Stimulated activated naive CD8-positive, alpha-beta T cell treated with anti-CD3 and anti-CD28 coated beads, Interleukin-15, amount 100 ng/mL, for 72 hours (primary cell): ENCODE measurements at places on chromosomes 11 and 22.

DNA sequence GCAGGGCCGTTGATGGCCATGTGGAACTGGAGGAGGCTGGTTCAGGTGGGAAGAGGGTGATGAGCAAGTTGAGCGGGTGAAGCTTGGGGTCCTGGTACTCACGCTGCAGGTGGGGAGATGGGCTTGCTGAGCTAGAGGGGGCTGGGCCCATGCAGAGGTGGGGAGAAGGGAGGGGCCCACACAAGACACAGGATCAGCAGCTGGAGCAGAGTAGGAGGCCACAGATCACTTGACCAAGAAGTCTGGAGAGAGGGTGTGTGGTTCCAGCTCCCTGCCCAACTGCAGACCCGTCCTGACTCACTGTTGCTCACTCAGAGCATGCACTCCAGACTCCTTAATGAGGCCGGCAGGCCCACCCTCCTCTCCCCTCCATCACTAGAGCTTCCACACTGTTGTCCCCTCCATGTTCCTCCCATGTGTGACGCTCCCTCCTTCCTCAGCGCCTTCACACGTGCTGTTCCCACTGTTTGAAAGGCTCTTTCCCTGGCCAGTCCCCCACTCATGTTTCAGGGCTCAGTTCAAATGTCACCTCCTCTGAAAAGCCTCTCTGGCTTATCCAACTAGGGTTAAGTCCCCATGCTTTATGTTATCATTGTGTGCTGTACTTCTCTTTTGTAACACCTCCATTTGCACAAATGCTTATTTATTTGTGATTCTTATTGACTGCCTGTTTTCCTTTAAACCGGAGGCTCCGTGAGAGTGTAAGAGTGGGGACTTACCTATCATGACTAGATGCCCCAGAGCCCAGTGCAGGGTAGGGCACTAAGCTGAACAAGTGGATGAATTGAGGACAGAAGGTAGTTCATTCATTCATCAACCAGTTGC is 2.3 kb downstream of the CCDC86 start:
- DNase-seq = no peak

GRCh38 chr11:117535201-117535849 is 207.7 kb downstream of the CEP164 start:
- DNase-seq = no peak

DNA sequence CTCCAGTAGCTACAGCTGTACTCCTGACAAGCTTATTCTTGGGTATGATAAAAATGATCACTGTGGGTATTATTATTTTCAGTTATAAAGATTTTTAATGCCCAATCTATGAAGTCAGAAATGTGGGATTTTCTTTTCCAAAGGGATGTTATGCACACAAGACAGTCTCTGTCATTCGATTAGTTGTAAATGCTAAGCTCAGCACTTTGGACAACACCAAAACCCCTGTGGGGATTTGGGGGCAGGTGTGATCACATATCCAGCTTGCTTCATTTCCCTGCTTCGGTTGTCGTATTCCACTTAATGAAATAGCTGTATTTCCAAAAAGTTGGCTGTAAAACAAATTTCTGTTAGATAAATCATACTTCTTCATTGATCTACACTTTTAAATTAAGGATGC is 931.5 kb downstream of the NTM start:
- no peak for DNase-seq

DNA sequence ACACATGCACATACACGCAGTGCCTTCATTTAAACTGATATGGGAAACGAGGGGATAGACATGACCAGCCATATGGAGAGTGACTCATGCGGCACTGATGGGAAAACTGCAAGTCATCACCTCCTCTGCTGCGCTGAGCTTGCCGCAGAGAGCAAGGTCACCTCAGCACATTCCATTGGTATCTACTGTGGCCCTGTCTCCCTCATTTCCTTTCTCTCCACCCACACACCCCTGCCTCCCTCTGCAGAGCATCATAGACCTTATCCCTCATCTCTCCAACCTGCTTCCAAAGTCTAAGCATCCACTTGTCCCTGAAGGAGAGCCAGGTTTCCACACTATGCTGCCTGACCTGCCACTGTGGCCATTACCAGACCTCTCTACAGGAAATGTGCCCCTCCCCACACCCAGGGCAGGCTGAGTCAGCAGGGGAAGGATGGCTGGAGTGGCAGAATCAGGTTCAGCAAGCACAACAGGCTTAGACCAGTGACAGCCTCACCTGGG is 116.9 kb upstream of the SNX19 start:
- DNase-seq = no peak

- DNase-seq = no peak
Measured at GRCh38 chr11:58526721-58527120, 18.8 kb upstream of the OR5B21 start.

- no peak for DNase-seq
Measured at GRCh38 chr11:114063149-114063828, 3.8 kb downstream of the ZBTB16 start.

GRCh38 chr11:134071306-134071705 is 2.4 kb downstream of the JAM3 start:
- no peak for DNase-seq

GRCh38 chr11:94183886-94184264 is 55.2 kb downstream of the PANX1 start:
- DNase-seq = peak; percentile 17

DNA sequence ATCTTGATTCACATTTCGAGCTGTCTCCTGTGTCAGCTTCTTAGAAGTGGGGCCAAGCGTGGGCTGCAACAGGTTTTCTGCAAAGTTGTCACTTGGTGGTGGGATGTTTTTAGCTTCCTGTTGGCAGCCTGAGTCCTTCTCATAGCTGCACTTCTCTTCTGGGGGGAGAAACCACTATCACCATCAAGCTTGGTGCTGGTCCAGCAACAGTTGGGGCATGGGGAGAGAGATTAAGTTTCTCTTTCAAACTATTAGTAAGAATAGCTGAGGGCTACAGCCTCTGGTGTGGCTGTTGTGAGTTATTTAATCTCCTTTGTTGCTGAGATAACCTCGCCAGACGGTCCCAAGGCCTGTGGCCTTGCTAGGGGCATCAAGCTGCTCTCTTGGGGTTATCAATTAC is 123.3 kb upstream of the CRYBB3 start:
- DNase-seq = peak; percentile 73

DNA sequence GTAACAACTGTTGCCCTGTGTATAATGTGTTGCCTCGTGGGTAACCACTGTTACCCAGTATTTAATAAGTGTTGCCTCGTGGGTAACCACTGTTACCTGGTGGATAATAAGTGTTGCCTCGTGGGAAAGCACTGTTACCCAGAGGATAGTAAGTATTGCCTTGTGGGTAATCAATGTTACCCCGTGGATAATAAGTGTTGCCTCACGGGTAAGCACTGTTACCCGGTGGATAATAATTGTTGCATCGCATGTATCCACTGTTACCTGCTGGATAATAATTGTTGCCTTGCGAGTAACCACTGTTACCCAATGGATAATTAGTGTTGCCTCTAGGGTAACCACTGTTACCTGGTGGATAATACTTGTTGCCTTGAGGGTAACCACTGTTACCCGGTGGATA is 17.1 kb upstream of the NXPE4 start:
- DNase-seq = no peak

- DNase-seq = no peak
Measured at GRCh38 chr11:131370090-131370751, at the start of gene NTM. Gene NTM (plus strand): TSS chr11:131370615.

DNA sequence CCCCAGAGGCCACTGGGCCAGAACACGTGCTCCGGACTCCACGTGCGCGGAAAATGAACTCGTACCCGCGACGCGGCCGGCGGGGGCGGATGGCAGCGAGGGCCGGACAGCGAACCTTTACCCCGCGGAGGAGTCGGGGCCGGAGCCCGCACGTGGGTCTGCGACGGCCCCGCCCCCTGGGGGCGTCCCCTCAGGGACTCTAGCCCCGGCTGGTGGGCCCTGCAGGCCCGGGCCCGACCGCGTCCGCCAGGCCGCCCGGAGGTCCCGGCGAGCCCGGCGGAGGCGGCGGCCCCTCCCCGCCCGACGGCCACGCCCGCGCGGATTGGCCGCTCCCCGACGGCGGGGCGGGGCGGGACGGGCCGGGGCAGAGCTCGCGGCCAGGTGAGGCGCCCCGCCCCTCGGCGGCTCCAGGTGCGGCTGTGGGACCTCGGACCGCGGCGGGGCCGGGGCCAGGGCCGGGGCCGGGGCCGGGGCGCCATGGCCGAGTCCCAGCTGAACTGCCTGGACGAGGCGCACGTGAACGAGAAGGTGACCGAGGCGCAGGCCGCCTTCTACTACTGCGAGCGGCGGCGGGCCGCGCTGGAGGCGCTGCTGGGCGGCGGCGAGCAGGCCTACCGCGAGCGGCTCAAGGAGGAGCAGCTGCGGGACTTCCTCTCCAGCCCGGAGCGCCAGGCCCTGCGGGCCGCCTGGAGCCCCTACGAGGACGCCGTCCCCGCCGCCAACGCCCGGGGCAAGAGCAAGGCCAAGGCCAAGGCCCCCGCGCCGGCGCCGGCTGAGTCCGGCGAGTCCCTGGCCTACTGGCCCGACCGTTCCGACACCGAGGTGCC is at the start of gene FAM83F:
FAM83F (plus strand) TSS at position 389 of the 827 bp plus-strand sequence; CDS start at position 478, 89 bp downstream.
- peak; percentile 33 for DNase-seq

- DNase-seq = no peak
Measured at GRCh38 chr11:13227676-13228255, 49.8 kb upstream of the BMAL1 start.

GRCh38 chr11:22559416-22559815 is 66.2 kb downstream of the FANCF start:
- no peak for DNase-seq

- no peak for DNase-seq
Measured at GRCh38 chr11:129657866-129658525, 157.7 kb upstream of the TMEM45B start.

DNA sequence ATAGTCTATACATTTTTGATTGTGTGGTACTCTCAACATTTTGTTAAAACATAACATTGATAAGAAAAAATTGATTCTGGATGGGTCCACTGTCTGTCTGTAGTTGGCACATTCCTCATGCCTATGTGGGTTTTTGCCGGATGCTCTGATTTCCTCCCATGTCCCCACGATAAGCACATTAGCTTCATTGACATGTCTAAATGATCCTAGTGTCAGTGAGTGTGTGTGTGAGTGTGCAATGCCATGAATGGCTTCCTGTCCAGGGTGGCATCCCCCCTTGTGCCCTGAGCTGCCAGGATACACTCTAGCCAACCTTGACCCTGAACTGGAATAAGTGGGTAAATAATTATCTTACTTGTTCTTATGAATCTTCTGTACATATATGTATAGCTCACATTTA is 5.4 kb downstream of the SFI1 start:
- DNase-seq = no peak

GRCh38 chr11:4443232-4443891 is 5.7 kb upstream of the OR52K2 start:
- no peak for DNase-seq

DNA sequence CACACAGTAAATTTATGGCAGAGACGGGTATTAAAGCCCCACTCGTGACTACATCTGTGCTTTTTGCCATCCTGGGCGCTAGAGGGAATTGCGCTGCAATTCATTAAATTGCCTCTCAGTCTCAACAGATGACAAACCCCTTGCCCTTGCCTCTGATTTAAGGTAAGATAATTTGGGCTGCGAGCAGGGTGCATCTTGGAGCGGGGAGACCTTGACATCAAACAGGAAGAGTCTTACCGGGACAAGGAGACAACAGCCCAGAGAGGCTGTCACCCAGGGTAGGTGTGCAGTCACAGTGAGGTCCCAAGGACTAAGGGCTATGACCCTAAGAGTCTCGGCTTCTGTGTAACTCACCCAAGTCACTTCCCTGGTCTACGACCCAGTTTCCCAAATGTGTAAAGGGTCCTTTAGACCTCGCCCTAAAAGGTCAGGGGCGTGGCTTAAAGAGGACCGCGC is 449 bp upstream of the TOM1 start:
- no peak for DNase-seq

- DNase-seq = no peak
Measured at GRCh38 chr11:104136861-104137260, 27.1 kb downstream of the PDGFD start.

DNA sequence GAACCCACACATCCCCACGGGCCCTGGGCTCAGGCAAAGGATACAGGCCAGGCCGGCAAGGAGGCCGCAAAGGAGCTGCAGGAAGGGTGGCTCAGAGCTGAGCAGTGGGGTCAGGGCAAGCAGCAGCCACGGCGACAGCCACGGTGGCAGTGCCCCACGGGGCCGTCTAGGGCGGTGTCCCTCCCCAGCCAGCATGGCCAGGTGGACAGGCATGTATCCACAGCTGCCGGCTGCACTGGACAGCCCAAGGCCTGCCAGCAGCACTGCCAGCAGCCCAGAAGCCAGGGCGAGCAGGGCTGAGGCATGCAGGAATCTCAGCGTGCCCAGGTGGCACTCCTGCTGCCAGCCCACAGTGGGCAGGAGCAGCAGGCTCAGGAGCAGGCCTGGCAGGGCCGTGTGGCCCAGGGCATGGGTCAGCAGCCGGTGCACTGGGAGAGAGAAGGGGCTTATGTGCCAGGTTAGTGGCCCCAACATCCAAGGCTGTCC is 3.9 kb downstream of the RHBDD3 start:
- DNase-seq = no peak

DNA sequence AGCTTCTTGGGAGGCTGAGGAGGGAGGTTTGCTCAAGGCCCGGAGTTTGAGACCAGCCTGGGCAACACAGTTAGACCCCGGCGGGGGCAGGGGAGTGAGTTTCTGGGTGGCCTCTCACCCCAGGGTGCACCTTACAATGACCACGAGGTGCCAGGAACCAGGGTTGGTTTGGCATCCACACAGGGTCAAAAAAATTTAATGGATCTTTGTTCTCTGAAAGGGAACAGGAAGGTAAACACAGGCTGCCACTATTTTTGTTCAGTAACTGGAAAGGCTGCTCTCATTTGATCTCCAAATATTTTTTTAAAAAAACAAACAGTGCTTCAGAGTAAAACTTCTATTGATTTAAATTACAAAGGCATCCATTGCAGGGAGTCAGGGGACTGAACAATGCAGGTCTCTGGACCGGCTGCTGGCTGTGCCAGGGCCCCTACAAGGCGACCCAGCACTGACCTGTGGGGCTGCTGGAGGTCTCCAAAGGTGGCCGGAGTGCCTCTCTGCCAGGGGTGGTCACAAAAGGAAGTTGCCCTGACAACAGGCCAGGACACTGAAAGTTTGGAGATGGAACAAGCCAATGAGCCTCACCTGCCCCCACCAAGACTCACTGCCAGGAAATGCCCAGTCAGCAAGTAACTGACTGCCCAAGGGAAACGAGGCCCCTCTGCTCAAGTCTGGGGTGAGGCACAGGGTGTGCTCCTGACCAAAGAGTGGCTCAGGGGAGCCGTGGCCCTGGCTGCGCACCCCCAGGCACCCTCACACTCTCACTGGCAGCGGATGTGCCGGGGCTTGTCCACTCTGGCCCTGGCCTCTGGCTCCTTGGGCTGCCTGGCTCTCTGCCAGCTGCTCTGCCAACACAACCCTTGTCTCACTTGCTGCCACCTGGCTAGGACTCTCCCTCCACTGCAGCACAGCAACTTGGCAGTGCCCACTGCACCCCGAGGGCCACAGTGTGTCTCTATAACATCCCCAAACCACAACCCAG is 51.8 kb downstream of the ARFGAP3 start:
- no peak for DNase-seq

- DNase-seq = no peak
Measured at GRCh38 chr22:17410576-17410975, 41.3 kb downstream of the CECR2 start.

GRCh38 chr22:39994041-39994565 is 651 bp upstream of the FAM83F start:
- peak; percentile 36 for DNase-seq
